ENCODE measurements at places on chromosomes 2 and 18. TPM values are rescaled to one million over a fixed set of nuclear protein-coding genes. Genes with fewer than 3 reads are reported as not detected.

DNA sequence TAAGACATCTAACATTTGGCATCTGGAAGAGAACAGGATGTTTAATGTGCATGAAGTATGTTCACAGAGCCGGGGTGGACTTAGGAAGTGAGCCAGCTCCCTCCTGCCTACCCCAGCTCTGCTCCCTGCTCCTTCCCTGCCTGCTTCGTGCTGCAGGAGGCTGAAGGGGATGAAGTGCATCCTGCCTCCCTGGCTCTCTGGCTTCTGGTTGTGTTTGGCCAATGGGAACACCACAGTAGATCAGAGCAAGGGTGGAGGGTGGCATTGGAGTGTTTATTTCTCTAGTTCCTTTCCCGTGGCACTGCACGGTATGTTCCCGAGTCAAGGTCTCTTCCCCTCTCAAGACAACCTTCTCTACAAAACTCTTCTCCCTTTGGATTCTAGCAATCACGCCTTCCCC, 379.9 kb downstream of the CLIP4 start:
- peak; percentile 27 for DNase-seq

DNA sequence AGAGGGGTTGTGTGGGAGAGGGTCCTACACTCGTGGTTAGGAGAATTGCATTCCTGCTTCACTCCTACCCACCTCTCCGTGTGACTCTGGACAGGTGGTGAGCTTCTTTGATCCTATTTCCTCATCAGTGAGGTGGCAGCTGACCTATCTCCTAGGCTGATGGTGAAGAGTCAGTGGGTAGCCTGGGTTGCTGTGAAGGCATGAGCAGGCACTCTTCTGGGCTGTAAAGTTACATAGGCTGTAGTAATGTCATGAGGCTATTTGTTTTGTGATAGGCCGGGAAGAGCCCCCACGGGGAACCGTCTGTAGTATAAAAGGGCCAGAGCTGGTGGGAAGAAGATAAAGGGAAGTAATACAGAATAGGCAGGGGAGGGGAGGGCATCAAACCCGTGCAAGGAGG, 83.8 kb downstream of the TMEM247 start:
- no peak for DNase-seq

GRCh38 chr2:210072922-210073509, 70.6 kb downstream of the RPE start:
- DNase-seq = peak; percentile 31

GRCh38 chr2:234060236-234060635, 9.7 kb downstream of the SPP2 start:
- DNase-seq = no peak

GRCh38 chr18:6728331-6728730, 1.2 kb upstream of the ARHGAP28 start:
- DNase-seq = no peak

Gene TXNDC2
- total RNA-seq = 5.1 TPM

- no peak for DNase-seq
Measured at GRCh38 chr18:37219257-37219656, 346.3 kb downstream of the CELF4 start.

Gene CYBRD1
- total RNA-seq = 289 TPM

DNA sequence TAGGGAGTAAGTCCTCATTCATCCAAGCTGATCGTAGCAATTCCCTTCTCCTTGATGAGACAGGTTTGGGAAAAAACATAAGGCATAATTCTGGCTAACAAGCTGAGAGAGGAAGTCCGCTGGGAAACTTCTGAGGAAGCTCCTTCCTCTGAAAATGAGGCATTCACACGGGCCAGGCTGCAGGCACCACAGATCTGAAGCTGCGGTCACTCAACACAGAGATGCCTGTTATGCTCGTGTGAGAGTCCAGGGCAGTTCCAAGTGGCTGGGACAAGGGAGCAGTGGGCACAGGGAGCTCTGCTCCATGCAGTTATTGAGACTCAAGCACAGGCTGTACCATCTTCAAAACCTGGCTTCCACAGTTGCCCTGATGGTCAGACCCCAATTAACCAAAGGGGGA, 200.9 kb upstream of the ID2 start:
- DNase-seq = no peak

GRCh38 chr2:216222650-216223352, 113.7 kb downstream of the XRCC5 start:
- peak; percentile 68 for DNase-seq

GRCh38 chr2:181895818-181896217, 4.3 kb downstream of the ITPRID2 start:
- DNase-seq = no peak

Data from umbilical cord (tissue), 2 donors.